Foreskin keratinocyte (primary cell): ENCODE measurements at places on chromosomes 13 and 19. TPM values are rescaled to one million over a fixed set of nuclear protein-coding genes. Genes with fewer than 3 reads are reported as not detected.

The GNA15 gene
- polyA plus RNA-seq, result 109 and 126 TPM in 2 replicates

GRCh38 chr19:9406798-9407352, 28.5 kb downstream of the ZNF266 start:
- DNase-seq, result peak; percentile 87

- no peak for DNase-seq
These were observed 125.0 kb upstream of the SOX1 start for GRCh38 chr13:111941845-111942447.

DNA sequence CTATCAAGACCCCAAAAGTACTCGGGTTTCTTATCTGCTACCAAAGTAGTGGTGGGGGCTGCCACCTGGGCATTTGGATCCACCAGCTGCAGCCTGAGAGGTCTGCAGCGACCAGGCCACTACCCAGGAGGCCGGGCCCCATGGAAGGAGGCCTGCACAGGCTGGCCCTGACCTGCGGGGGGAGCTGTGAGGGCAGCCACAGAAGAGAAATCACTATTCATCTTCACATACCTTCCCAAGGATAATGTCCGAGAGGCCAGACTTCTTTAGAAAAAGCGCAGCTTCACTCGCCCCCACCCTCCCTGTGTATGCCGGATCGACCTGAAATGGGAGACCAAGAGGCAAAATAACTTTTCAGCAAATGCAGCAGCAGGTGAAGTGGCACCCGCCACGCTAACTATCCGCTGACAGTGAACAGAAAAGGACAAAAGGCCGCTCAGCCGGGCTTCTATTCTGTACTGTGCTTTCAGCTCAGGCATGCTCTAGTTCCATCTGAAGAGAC, 30.1 kb downstream of the EPS15L1 start:
- DNase-seq, result no peak

The CKM gene
- not detected in 2 replicates for polyA plus RNA-seq

- no peak for DNase-seq
These were observed 5.0 kb downstream of the LRRC25 start for GRCh38 chr19:18392417-18392816.

The CERS1 gene
- 0.06 and 0.28 TPM in 2 replicates for polyA plus RNA-seq

GRCh38 chr13:79382545-79383275, 23.3 kb downstream of the RBM26 start:
- peak; percentile 72 for DNase-seq

DNA sequence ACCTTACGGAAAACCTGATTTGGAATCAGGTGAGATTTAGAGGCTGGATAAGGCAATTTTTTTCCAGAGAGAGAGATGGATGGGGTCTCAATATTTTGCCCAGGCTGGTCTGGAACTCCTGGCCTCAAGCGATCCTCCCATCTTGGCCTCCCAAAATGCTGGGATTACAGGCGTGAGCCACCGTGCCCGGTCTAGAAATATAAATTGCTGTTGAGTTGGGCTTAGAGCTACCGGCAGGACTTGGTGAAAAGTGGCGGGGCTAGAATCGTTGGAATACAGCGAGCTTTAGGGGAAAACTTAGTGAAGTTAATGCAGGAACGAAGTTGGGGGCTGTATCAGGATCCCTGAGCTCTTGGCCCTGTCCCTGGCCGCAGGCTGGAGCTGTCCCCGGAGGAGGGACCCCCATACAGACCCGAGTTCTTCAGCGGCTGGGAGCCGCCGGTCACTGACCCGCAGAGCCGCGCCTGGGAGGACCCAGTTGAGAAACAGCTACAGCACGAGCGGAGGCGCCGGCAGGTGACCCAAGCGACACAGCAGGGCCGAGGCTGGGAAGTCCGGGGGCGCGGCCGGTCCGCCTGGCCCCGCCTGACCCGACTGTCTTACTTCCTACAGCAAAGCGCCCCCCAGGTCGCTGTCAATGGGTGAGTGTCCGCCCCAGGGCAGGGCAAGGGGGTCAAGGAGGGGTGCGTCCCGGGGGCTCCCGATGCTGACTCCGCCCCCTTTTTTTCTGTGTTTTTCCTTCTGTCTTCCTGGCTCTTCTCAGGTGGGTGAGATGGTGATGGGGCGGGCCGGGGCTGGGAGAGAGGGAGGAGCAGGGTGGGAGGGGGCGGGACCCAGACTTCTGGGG, 7.6 kb downstream of the EPS8L1 start:
- no peak for DNase-seq

DNA sequence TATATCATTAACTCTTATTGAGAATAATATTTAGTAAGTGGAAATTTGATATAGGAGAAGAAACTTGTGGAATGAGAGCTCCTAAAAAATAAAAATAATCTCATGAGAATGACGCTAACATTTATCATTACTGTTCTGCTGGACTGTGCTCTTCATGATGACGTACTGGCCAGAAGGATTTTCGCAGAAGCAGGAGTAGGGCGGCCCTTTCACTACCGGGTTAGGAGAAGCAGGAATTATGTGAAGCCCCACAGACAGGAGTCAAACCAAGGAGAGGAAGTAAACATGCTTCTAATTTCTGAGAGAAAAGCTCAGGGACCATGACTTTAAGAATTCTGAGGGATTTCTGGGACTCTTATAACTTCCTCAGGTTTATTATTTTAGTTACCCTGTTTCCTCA, 195.1 kb downstream of the VWA8 start:
- DNase-seq, result no peak

DNA sequence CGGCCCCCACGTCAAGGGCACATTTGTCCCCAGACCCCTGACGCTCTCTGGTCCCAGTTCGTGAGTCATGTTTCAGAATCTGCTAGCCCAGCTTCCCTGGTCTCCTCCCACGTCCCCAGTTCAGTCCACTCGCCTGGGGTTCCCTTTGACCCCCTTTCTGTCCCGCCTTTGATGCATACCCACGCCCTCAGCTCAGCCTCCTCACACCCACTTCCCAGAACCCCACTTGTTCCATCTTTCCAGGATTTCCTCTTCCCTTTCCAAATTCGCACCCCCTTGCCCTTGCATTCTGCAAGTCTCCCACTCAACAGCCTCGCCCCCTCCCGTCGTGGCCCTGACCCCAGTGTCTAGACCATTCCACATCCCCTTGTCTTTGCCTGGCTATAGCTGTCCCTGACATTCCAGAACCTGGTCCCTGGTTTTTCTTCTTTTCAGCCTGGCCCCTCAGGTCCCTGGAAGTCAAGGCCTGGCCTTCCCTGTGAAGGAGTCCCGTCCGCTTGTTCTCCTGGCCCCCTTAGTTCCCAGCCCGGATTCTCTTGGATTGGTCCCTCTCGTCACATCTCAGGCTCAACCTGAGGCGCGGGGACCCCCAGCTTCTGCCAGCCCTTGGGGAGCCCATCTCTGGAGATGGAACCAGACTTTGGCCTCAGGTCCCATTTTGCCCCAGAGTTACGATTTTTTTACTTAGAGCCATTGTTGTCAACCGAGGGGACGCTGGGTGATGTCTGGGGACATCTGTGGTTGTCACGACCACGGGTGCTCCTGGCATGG, 1.3 kb downstream of the NCLN start:
- no peak for DNase-seq

- DNase-seq, result no peak
These were observed 29.4 kb downstream of the KLF12 start for GRCh38 chr13:74104661-74105275.

GRCh38 chr19:16340092-16340491, 15.5 kb downstream of the KLF2 start:
- DNase-seq, result no peak

The YIPF2 gene
- 46.1 and 52.7 TPM in 2 replicates for polyA plus RNA-seq

DNA sequence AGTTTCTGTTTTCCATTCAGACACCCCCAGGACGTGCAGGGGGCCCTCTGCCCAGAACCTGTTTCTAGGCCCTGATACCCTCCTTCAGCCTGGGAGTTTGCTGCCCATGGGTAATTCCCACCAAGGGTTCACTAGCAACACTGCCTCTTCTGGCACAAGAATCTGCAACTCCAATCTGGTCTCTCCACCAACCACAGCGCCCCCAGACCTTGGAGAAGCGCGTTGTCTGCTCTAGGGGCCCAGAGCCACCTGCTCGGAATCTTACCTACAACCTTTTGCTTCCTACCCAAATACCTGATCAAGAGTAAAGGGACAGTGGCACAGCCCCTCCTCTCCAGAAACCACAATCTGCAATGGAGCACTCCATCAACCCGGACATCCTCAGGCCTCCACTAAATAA, 763 bp downstream of the ZNF180 start:
- no peak for DNase-seq

The BRME1 gene
- 0.33 and 0.58 TPM in 2 replicates for polyA plus RNA-seq

The NUDT15 gene
- 38.6 and 52.2 TPM in 2 replicates for polyA plus RNA-seq

The SIGLEC8 gene
- polyA plus RNA-seq, result not detected in 2 replicates

GRCh38 chr19:39641773-39642172, 13.9 kb upstream of the LGALS16 start:
- no peak for DNase-seq
